Muscle of leg (tissue), 16 donors: ENCODE measurements at places on chromosomes 1 and 21. TPM values are rescaled to one million over a fixed set of nuclear protein-coding genes. Genes with fewer than 3 reads are reported as not detected.

DNA sequence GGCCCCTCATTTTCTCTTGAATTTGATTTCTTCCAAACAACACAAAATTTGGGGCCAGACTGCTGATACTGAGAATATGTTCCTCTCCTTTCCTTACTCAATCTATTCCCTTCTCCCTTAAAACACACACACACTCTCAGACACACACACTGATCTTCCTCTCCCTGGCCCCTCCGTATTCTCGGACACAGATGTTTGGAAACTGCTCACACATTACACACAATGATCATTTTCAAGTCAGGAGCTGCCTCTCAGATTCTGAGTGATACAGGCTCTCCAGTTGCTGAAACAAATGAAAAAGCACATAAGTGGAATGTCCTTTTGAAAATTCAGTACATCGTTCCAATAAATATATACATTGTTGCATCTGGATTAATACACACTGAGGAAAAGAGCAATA, 161.3 kb downstream of the CLEC20A start:
- DNase-seq: peak; percentile 90

DNA sequence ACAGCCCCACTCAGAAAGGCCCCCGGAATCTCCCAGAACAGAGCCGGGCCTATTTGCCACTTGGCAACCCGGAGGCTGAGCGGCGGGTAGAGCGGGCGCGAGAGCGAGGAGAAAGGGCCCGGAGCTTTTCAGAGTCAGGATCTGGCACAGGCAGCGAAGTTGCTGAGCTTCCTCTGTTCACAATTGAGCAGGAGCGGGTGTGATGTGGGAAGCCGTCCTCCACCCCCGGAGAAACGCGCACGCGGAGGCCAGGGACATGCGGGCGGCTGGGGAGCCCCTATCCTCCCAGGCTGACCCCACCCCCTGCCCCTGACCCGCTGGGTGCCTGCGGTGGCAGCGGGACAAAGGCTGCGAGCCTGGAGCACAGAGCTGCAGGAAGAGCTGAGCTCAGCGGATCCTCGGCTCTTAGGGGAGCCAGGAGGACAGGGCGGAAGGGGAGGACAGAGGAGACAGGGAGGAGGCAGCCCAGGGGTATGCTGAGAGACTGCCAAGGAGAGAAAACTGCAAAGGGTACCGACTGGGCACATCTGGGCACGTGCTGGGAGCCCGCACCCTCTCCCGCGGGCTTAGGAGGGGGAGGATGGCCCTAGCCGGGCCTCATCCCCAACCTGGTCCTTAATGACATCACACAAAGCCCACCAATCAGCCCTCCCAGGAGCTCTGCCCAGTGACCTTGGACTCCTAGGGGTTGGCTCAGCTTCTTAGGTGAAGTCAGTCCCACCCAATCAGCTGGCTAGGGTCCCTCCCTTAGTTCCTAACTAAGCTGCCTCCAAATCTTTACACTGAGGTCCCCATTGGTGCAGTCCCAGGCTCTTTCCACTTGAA, 9.3 kb downstream of the KIF21B start:
- no peak for DNase-seq

DNA sequence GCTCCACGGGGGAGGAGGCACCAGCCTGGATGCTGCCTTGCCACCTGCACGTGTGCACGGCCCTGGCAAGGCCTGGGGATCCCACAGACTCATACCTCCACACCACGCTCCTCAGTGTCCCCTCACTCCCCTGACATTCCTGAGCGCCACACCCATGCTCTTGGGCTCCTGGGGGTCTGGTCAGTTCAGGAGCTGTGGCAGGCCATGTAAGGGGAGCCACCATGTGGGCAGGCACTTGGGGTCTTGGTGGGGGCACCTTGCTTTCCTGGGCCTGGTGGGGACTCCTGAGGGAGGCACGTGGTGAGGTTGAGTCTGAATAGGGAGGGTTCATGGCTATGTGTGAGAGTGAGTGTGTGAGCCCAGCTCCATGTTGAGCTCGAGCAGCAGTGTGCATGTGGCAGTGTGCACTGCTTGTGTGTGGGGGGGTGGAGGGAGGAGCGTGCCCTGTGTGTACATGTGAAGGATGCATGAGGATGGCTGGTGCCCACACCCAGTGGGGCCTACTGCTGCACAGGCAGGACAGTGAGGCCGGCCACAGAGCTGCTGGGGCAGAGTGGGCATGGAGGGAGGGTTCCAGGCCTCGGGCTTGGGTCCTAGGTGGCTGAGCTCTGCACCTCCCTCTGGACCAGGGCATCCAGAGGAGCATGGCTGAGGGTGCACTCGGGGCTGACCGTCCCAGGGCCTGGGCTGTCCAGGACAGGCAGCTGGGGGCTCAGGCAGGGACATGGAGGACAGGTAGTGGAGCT, 1.6 kb downstream of the GJC2 start:
- DNase-seq: no peak

DNA sequence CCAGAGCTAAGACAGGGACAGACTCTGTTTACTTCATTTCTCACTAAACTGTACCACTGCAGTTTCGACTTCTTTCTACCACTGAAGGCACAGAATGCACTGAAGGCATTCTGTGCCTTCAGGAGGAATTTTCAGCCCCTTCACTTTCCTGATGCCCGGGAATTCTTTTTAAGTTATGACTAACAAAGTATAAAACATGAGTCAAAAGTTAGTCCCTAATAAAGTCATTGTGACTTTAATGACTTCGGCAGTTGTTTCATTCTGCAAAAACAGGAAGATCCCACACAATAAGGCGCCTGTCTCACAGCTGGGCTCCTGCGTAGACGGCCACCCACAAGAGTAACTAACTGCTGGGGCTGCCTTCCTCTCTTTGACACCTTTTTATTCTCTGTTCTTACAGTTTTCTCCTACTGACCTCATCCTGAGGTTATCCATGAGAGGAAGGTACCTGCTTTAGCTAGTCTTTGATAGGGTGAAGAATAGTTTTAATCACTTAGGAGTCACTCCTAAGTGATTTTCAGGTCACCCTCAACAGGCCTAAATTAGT, 183.9 kb upstream of the SGIP1 start:
- peak; percentile 69 for DNase-seq

DNA sequence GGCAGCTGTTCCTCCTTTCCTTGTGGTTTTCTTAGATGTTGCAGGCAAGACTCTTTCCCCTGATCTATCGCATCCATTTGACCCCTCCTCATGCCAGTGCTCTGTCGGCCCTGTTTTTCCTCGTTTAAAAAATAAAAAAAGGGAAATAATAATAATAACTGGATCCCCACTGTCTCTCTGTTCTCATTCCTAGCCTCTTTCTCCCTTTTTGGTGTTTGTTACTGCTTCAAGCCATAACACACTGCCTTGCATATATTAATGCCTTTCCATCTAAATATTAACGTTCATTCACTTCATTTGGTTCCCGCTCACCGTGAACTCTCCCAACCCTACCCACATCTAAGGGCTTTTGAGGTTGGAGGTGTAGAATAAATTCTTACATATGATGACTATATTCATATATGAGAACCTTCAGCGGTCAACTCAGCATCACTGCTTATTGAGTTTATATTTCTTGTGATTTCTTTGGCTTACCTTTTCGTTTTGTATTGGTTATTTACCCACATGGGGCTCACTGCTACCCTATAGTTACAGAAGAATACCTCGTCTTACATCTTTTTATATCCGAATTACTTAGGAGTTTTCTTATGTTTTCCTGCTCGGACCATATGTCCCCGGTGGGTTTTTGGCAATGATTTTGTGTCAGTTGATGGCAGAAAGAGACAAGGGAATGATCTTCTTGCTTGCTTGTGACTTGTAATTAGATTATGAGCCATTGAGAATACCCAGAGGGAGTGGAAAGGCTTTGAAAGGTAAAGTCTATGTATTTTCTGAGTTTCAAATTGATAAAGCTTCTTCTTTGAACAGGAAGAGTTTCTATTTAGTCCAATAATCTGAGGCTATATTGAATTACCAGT, 805 bp downstream of the ATG4C start:
- DNase-seq: peak; percentile 17

- DNase-seq: peak; percentile 58
These were observed 9.1 kb downstream of the ITGB2 start for GRCh38 chr21:44911384-44912157.

DNA sequence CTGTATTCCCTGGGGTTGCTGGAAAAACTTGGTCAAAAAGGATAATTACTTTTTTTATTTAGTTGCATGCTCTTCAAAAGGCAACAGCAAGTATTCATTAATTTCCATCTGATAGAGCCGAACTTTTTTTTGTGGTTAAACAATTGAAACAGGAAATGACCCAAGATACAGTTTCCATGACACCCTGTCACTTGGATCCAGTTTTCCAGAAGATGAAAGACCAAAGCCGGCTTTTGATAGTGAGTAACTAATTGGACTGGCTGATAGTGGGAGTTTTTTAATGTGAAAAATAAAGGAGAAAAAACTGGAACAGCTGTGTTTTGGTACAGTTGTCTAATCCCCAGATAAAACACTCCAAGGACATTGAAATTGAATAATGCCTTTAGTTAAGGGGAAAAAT, 33.0 kb downstream of the CACHD1 start:
- peak; percentile 66 for DNase-seq

DNA sequence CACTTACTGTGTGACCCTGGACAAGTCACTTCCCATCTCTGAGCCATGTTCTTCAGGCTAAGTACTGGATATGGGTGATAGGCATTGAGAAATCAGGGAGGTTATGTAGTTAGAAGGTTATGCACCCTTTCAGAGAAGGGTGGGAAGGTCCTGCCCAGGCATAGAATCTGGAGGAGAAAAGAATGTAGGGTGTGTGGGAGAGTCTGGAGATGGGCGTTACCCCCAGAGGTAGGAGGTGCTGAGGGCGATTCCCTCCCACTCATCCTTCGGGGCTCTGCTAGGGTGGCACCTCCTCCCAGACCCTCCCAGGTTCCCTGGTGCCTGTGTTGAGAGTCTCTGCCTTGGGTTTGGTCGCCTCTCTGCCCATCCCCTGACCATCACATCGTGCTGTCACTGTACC, 51.1 kb downstream of the IGSF21 start:
- DNase-seq: no peak

DNA sequence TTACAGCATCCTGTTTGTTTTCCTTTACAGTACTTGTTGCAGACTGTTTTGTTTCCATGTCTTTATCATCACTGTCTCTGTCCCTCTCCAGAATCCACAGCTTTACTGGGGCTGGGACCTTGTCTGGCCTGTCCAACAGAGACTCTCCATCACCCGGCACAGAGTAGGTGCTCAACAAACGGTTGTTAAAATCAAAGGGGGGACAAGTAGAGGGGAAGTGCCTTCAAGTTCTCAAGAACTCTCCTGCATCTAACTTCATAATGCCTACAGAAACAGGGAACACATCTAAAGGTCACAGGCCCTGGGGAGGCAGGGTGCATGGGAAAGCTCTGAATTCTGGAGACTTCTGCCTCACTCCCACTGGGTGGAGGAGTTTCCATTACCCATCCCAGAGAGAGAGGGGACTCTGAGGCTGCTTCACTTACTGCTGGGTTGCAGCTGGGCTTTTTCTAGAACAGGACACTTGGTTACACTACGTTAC, 2.3 kb upstream of the ECE1 start:
- no peak for DNase-seq

- DNase-seq: no peak
These were observed 34.7 kb downstream of the TUFT1 start for GRCh38 chr1:151574575-151575529.

DNA sequence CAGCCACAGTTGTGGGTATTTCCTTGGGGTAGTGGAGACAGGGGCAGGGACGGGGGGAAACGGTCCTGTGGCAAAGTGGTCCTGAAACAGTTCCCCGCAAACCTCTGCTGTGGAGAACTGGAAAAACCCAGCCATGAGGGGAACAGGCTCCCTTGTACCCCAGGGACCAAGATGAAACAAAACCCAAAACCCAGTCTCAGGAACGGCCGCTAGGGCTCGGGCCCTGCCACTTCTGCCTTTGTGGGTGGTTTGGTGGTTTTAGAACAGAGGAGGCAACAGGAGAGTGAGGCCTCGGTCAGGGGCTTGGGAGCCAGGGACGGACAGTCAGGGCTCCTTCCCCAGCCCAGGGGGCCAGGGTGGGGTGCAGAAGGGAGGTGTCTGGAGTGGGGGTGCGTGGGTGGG, 24.8 kb upstream of the EDN2 start:
- no peak for DNase-seq

DNA sequence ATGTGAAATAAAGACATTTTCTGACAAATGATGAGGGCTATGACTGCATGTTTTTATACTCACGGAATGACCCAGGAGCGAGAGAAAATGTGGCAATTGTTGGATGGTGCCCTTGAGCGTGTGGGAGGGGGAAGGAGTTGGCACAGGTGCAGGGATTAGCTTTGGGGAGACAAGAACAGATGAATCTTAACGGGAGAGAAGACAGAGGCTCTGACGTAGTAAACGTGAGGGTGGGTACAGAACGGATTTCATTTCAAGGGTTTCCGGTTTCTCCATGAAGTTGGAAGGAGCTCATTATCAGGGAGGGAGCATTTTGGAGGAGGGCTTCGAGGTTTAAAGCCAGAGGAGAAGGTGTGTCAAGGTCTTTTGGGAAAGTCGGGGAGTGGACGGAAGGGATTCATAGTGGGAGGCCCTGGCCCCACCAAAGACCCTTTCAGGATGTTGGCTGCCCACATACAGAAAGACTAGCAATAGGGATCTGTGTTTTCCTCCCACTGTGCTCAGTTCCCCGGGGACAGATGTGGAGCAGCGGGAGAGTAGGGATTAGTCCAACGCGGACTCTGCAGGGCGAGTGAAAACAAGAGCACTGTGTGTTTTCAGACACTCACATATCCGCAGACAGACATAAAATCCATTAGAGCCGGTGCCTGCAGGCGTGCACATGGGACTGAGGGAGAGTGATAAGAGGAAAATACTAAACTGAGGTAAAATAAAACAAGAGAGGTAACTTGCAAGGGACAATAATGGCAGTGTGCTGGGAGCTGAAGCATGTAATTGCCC, 584.1 kb downstream of the AJAP1 start:
- no peak for DNase-seq

- no peak for DNase-seq
These were observed 12.3 kb upstream of the SDC3 start for GRCh38 chr1:30920827-30921226.

DNA sequence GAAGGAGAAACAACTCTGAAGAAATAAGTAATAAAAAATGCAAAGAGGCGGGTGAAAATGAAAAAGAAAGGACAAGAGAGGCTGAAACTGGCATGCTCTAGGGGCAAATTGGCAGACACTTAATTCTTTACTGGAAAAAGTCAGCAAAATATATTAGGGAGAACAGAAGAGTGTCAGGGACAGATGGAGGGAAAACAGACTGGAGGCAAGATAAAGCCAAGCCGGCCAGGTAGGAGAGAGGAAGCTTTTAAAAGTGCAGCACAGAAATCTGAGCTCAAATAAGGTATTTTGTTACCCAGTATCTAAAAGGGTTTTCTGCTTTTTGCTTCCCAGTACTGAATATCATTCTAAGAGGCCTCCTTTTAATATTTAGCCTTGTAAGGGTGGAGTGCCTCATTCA, 339.3 kb downstream of the PAPPA2 start:
- DNase-seq: peak; percentile 61

- DNase-seq: no peak
These were observed 16.6 kb downstream of the MYOM3 start for GRCh38 chr1:24095140-24095859.

Gene CC2D1B
- 19.2 TPM for polyA plus RNA-seq

Gene ACKR1
- polyA plus RNA-seq: 3.2 TPM

Gene OR10Z1
- polyA plus RNA-seq: 0.14 TPM

Gene FAM229A
- 4.2 TPM for polyA plus RNA-seq

Gene SLC2A1
- 15.9 TPM for polyA plus RNA-seq

Gene USH2A
- 0.09 TPM for polyA plus RNA-seq

Gene RHBDL2
- polyA plus RNA-seq: 0.35 TPM

Gene NBPF20
- polyA plus RNA-seq: 3.6 TPM

Gene CYP4A22
- polyA plus RNA-seq: not detected

Gene LENEP
- polyA plus RNA-seq: 0.30 TPM
